ENCODE measurements at places on chromosomes 13 and 19. TPM values are rescaled to one million over a fixed set of nuclear protein-coding genes. Genes with fewer than 3 reads are reported as not detected.

DNA sequence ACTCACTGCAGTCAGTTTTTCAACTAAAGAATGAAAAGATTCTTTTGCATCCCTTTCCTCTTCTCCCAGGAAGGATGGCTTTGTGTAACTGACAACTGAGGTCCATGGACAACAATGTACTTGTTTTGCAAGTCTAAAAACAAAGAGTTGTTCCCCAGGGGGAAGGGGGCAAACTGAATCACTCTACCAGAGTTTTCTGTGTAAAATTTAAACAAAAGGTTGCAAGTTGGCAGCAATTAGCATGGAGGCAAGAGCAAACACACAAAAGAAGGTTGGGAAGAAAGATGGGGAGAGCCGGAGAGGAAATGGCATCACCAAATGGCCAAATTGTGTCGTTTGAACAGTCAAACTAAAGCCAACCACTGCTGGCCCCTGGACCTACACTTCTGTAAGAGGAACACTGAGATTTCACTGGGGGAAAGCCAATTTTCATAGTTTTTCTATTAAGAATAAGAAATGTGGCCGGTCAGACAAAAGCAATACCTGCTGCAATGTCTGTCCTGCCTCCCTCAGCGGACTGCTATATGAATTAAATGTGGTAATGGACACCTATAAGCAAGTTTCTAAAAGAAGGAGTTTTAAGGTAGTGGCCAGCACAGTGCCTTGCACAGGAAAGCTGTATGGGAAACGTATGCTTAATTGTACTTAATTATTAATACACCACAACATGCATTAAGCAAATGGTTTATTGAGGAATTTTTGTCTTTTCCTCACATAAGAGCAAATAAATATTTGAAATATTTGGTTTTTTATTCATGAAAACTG, 16.1 kb upstream of the SACS start:
- no peak for DNase-seq

DNA sequence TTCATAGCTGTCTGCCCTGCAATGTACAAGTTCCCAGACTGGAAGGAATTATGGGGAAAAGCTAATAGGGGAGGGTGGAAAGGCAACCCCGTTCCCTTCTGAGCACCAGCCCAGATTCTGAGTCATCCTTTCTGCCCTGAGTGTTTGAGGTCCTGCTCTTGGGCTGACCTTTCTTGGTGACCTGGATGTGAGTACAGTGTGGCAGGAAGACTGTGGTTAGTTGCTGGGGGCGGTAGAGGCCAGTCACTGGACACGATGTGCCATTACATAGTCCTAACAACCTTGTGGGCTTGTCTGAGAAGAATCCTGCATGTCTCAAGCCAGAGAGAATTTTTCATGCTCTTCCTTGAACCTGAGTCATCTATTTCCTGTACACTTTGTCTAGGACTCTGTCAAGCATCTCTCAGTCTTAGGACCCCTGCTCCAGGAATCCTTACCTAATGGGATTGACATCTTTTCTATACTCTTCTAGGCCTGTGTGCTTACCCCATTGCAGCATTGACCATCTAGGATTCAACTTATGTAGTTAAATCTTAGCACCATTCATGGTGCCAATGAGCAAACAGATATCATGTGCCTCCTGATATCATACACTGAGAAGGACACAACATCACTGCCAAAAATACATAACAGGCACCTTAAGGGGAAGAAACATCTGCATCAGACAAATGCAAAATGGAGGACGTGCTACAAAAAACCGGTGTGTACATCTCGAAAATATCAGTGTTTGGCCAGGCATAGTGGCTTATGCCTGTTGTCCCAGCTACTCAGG, 8.1 kb upstream of the ANGPTL4 start:
- no peak for DNase-seq

DNA sequence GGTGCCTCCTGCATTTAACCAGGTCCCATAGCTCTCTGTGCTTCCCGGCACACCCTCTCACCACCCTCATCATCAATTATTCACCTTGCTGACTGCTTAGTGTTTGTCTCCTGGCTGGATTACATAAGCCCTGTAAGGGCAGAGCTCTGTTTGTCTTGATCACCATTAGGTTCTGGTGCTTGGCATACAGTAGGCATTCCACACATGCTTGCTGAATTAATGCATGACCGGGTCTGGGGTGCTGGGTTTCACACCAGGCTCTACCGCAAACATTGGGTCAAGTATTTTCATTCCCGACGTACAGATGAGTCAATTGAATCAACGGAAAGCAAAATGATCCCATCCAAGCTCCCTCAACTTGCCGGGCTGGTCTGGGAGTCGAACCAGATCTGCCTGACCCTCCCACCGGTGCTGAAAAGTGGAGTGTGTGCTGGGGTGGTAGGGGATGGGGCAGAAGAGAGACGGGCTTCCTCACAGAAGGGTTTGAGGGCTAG, 28.5 kb downstream of the VAV1 start:
- DNase-seq = no peak

- DNase-seq = no peak
Observed at GRCh38 chr19:38266981-38267597, 2.7 kb downstream of the SPINT2 start.

GRCh38 chr13:38430796-38431195, 81.1 kb downstream of the UFM1 start:
- no peak for DNase-seq

- no peak for DNase-seq
Observed at GRCh38 chr13:36820222-36820621, 1.2 kb downstream of the RFXAP start.

DNA sequence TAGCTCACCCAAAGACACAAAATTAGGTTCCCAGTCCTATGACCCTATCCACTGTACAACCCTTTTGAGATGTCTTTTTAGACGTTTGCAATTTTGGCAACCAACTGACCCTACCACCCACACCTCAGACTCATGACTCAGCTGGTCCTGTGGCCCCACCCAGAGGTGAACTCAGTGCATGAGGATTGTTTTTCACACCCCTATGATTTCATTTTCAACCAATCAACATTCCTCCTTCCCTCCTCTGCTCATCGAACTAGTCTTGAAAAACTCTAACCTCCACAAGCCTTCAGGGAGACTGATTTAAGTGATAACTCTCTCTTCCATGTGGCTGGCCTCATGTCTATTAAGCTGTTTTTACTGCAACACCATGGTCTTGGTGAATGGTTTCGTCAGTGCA, 350.7 kb downstream of the UQCRFS1 start:
- DNase-seq = no peak

DNA sequence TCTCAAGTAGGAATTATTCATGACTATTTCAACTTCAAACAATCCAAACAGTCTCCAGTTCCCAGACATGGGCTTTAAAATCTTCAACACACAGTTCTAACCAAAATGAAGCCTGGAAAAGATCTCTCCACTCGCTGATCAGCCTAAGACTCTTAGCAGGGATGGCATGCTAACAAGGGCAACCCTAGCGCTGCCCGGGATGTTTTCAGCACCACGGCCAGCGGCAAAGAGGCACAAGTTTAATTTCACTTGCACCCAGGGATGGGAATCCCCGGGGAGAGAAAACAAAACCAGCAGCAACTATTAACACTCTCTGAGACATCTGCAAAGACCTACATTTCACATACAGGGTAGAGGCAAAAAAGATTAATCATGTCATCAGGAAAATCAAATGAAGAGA, 43.0 kb downstream of the CACNA1A start:
- no peak for DNase-seq

DNA sequence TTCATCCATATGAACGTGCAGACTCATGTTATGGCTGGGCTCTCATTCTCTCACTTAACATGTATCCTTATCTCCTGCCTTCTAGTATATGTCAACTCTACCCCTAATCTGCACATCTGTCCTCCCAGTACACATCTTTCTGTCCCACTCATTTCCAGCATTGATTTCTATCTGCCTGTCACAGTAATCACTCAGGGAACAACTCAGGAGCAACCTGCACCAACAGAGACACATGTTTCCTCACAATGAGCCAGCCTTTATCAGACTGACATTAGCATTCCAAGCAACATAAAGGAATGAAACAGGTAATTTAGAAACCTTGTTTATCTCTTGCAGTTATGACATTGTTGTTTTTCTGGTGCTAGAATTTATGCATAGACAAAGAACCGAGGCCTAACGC, 17.6 kb upstream of the SLC7A1 start:
- no peak for DNase-seq

DNA sequence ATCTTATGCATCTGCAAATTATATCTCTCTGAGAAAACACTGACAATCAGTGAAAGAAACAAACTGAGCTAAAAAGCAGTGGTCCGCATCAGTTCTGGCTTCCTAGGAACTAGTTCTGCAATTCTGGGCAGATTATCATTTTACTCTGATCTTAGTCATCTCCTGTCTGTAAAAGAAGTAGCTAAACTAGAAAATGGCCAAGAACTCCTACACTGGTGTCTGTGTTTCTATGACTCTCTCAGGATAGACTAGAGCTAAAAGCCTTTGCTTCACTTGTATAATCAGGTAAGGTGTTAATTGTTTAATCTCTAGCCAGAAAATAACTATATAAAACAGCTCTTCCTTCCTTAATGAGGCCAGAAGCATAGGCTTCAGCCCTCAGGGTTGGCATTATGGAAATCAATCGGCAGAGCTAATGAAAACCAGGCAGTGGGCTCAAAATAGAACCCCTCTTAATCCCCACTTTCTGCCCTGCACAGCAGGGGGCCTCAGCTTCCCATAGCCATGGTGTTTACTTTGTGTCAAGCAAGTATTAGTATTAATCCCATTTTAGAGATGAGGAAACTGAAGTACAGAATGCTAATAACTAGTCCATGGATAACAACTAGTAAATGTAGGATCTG, 459.2 kb downstream of the FGF14 start:
- DNase-seq = no peak

GRCh38 chr19:11096210-11096841, 7.1 kb downstream of the LDLR start:
- DNase-seq = no peak

GRCh38 chr19:20279516-20279915, 112.5 kb downstream of the ZNF486 start:
- DNase-seq = no peak

- peak; percentile 86 for DNase-seq
Observed at GRCh38 chr13:20713751-20714150, 10.3 kb downstream of the IL17D start.

DNA sequence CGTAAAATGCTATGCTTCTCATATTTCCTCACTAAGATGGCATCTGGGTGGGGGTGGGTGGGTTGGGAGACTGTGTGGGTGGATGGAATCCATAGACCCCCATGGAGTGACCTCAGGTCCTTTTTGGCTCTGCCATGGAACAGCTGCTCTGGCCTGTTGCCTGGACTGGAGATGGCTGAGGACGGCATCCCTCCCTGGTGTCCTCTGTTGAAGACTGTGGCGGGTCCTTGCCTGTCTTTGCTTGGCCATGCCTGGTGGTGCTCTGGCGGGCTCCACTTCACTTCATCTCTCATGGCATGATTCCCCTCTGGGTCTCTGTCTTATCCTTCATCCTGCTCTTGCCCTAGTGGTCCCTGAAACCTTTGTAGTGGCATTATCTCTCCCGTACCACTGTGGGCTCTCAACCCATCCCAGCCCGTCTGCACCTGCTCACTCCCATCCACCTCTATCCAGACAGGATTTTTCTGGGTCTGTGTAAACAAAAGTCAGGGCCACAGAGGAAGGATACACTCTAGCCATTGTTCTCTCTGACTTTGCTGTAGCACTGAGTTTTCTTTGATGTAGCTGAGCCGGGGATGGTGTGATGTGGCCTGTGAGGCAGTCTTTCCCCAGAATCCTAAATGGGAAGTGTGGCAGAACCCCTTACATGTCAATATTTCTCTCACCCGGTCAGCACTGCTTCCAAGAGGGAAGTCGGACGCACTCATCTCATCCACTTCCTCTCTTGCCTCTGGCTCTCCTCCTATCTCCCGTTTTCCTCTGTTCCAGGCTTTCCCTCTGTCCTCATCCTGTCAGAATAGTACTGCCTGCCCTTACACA, 36.1 kb downstream of the WDFY2 start:
- no peak for DNase-seq

GRCh38 chr13:76976929-76977328, 15.0 kb upstream of the CLN5 start:
- no peak for DNase-seq

GRCh38 chr19:49155005-49155819, at the start of gene HRC:
TSS of gene HRC (minus strand) at chr19:49155396. CDS start at chr19:49155237, 159 bp downstream.
- no peak for DNase-seq

GRCh38 chr13:92175330-92175729, 776.9 kb downstream of the GPC5 start:
- DNase-seq = no peak

GRCh38 chr19:35254341-35255297, 5.8 kb downstream of the LSR start:
- peak; percentile 68 for DNase-seq

DNA sequence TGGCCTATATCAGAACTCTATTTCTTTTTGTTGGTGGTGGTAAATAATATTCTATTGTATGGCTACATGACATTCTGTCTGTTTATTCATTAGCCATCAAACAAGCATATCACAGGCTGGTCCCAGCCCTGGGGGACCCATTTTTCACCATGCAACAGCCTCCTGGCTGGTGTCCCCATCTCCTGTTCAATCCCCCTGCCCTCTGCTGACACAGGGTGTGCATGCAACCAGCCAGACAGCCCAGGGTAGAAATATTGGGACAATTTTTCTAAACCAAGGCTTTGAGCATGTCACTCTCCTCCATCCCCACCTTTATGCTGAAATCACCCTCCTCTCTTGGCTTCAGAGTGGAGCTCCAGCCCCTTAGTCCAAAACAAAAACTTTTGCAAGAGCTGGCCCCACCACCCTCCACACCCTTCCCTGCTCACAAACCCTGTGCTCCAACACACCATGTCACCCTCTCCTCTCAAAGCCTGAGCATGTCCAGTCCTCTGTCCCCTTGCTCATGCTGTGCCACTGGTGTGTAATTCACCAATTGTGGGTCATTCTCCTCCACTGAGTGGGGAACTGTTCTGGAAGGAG, 153.0 kb upstream of the UQCRFS1 start:
- peak; percentile 62 for DNase-seq

DNA sequence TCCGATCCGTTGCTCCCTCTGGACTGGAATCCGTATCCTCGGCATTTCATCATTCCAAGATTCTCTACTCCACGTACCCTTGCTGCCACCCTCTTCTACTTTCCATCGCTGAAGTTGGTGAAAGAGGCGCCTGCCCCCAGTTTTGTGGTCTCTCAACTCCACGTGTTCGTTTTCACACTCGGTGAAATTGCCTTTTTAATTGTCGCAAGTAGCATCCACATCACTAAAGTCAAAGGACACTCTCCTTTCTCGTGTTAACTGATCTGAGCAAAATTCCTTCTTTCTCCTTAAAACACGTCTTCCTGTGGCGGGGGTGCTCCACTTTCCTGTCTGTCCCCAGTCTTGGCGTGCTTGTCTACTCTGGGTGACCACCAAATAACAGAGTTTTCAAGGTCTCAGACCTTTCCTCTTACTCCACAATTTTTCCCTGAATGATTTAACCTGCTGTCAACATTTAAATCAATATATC, 1.1 kb upstream of the TMTC4 start:
- DNase-seq = no peak

LILRA5 gene
- 23.0 TPM for total RNA-seq

RUBCNL gene
- total RNA-seq = 6.7 TPM

PCSK4 gene
- 0.96 TPM for total RNA-seq

CEACAM20 gene
- total RNA-seq = not detected

ATP1A3 gene
- total RNA-seq = not detected

ZNF578 gene
- total RNA-seq = 1.5 TPM

MAG gene
- total RNA-seq = not detected

CCL25 gene
- not detected for total RNA-seq

ZNF43 gene
- total RNA-seq = 8.7 TPM

NTN5 gene
- total RNA-seq = 0.51 TPM

Data from mesenteric fat pad (tissue), 1 donor.